ENCODE measurements at places on chromosomes 11 and 22. TPM values are rescaled to one million over a fixed set of nuclear protein-coding genes. Genes with fewer than 3 reads are reported as not detected.
A peak's percentile ranks its signal among the peaks of the same experiment; 100 is the strongest.

PAX6 gene
- total RNA-seq = not detected

FGF3 gene
- not detected for total RNA-seq

OR2AG2 gene
- total RNA-seq = not detected

PIM3 gene
- 51.5 TPM for total RNA-seq

HBE1 gene
- total RNA-seq = not detected

YPEL4 gene
- 1.1 TPM for total RNA-seq

MALAT1 gene
- total RNA-seq = 5,066 TPM

SPDYC gene
- total RNA-seq = not detected

ACTN3 gene
- total RNA-seq = not detected

SLC22A25 gene
- not detected for total RNA-seq

NXPE1 gene
- not detected for total RNA-seq

ADM2 gene
- total RNA-seq = 0.11 TPM

GRCh38 chr11:112195951-112196351 lies 20.6 kb downstream of the BCO2 start:
- DNase-seq = no peak

- no peak for DNase-seq
These were observed 34.4 kb upstream of the CD82 start for GRCh38 chr11:44531116-44531504.

GRCh38 chr11:69385832-69386427 lies 92.0 kb downstream of the MYEOV start:
- DNase-seq = peak; percentile 34

DNA sequence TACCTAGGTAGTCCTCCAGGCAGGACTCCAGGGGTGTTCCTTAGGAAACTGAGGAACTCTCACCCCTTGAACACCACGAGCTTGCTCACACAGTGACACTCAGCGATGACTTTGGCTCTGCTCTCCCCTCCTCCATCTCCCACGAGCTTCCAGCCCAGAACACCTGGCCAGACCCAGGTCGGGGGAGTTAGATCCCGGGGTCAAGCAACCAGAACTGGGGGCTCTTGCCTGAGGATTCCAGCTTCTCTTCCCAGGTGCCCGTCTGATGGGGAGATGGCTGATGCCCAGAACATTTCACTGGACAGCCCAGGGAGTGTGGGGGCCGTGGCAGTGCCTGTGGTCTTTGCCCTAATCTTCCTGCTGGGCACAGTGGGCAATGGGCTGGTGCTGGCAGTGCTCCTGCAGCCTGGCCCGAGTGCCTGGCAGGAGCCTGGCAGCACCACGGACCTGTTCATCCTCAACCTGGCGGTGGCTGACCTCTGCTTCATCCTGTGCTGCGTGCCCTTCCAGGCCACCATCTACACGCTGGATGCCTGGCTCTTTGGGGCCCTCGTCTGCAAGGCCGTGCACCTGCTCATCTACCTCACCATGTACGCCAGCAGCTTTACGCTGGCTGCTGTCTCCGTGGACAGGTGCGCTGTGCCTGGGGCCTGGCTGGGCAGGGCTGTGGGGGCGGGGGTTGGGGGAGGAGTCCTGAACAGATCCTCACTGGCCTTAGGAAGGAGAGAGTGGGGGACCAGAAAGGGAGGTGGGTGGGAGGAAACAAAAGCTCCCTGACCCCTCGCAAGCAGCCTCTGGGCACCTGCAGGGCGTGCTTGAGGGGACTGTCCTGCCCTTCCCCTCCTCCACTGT lies at the start of gene GALR3:
Gene GALR3 (plus strand): TSS at position 249 of the 852 bp plus-strand sequence. CDS start 25 bp downstream, at position 274.
- no peak for DNase-seq

- DNase-seq = no peak
These were observed 253.6 kb upstream of the CCDC179 start for GRCh38 chr11:23113887-23114216.

DNA sequence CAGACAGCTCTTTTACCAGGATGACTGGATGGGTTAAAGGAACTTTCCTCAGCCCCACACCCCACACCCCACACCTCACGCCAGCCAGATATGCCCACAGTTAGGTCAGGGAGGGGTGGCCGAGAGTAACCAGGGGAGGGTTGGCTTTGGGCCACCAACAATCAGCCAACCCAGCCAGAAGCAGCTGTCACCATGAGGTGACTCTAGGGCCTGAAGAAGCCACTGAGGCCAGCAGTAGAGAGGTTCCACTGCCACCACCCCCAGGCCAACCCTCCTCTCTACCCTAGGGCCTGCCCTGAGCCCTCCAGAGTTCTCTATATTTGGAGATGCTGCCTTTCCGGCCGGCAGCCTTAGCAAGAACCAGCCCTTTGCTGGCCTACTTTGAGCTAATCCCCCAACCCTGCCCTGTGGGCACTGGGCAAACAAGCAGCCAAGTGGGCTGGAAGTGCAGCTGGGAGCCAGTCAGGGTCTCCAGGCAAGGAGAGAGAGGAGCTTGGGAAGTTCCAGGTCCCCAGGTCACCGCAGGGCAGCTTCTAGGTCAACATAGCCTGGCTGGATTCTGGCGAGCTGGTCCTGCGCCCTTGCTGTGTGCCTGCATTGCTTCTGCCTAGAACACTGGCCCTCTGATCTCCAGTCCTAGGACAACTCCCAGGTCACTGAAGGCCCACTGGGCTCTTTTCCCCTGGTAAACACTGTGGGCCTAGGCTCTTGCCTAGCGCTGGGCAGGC lies 12.0 kb upstream of the SYT8 start:
- no peak for DNase-seq

- DNase-seq = no peak
These were observed 589.0 kb downstream of the OPCML start for GRCh38 chr11:132943357-132943705.

DNA sequence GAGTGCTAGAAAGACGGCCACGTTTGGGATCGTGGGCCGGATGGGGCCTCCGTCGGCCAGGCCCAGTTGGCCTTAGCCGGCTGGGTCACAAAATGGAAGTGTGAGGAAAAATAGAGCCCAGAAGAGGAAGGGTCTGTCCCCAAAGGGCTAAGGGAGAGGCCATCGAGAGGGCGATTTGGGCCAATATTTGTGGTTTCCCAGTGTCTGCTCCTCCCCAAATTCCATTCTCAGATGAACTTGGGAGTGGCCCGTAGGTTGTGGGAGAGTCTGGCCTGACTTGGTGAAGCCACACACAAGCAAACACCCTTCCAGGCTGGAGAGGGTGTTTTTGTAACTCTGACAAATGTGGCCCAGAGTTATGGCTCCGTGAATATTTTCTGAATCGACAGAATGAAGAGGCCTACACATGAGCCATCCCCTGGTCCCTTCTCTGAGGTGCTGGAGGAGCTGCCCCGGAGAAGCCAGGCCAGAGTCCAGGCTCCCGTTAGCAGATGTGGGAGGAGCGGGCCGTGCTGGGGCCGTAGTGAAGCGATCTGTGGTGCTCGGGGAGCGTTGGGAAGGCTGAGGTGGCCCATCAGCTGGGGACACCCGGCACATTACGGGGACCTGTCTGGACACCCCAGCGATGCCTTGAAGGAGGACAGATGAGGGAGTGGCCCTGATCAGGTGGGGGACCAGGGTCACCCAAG lies 73.5 kb upstream of the PPARA start:
- peak; percentile 78 for DNase-seq

GRCh38 chr11:111639226-111639925 lies 37.1 kb downstream of the SIK2 start:
- DNase-seq = no peak

DNA sequence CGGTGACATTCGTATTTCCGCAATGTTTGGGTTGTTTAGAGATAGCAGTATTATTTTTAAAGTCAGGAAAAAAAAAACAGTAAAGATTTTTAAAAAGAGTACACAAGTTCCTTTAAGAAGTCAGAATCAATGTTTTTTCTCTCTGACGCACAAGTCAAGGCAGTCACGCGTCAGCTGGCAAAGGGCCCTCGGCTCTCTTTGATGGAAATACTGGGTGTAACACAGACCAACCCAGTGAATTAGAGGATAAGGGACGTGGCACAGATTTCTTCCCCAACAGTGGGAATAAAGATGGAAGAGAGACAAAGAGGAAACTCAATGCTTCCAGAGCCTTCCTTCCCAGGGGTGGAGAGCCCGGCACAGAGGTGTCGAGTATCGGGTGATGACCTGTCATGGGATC lies 13.4 kb downstream of the ASCC2 start:
- DNase-seq = peak; percentile 93

GRCh38 chr11:47180006-47180787 lies 3.5 kb upstream of the ARFGAP2 start:
- no peak for DNase-seq

DNA sequence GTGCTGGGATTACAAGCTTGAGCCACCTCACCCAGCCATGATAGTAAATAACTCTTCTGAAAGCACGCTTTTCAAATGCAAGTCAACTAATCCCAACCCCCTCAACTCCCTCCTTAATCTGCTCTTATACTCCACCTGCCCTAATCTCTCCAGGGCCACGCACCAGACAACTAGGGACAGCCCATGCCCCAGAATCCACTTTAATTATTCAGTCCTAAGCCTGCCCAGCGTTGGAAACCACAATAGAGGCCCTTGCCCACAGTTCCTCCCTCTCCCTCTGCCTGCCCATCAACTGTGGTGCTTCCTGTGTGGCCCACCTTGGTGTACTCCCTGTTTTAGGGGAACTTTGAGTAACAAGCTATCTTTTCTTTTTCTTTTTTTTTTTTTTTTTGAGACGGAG lies 2.7 kb upstream of the VPREB3 start:
- no peak for DNase-seq

DNA sequence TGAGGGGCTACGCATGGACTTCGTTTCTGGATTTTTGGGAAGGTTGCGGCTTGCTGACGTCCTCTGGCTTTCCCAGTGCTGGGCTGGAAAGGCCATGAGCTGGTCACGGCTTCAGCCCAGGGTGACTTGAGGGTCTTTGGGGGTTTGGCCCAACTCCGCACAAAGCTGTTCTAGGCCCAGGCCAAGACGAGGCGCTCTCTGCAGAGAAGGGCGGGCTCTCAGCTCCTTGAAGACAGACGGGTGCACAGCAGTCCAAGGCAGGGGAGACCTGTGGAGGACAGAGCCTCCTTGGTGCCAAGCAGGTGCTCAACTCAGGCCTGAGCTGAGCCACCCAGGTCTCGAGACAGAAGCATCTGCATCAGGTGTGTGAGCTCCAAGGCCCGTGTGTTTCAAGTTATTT lies 1003.7 kb downstream of the BRD1 start:
- DNase-seq = no peak

- DNase-seq = no peak
These were observed 196.7 kb downstream of the CTTN start for GRCh38 chr11:70595016-70595415.

GRCh38 chr11:123457187-123457770 lies 27.2 kb downstream of the GRAMD1B start:
- no peak for DNase-seq

DNA sequence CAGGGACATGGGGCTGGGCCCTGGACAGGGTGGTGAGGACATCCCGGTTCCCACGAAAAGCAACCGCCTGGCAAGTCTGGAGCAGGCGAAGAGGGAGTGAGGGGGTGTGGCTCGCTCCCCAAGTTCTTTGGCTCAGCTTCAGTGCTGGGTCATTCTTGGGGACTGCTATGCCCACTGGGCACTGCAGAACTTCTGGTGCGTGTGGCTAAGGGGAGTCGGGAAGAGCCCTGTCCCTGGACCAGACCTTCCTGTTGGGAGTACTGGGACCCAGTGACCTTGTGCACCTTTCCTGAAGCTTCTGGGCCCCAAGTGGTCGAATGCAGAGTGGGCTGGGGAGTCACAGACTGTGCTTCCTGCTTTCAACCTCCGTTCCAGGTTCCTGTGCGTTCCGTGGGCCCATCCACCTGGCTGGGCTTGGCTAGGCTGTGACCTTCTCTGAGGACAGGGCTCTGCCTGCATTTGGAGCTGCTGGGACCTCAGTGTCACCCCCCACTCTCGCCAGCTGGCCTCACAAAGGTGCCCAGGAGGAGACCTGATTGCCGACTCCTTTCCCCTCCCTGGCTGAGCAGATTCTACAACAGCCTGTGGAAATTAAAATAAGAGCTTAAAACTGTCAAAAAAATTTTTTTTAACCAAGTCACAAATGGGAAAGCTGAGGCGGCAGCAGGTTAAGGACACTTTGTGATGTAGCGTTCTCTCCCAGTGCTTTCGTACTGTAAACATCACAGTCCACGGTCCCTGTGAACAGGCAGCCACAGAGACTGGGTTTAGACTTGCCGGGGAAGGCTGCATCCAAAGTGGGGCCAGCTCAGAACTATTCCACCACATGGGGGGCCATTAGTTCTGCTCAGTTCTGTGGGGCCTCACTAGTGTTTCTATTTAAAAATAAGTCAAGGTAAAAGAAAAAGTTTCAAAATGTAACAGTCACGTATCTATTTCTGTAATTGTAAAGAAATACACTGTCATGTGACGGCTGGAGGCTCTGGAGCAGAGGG lies 63.8 kb upstream of the WNT7B start:
- no peak for DNase-seq

- peak; percentile 56 for DNase-seq
These were observed 1.7 kb downstream of the BRSK2 start for GRCh38 chr11:1391165-1392075.

GRCh38 chr11:3139481-3140290 lies 25.4 kb downstream of the OSBPL5 start:
- peak; percentile 52 for DNase-seq

DNA sequence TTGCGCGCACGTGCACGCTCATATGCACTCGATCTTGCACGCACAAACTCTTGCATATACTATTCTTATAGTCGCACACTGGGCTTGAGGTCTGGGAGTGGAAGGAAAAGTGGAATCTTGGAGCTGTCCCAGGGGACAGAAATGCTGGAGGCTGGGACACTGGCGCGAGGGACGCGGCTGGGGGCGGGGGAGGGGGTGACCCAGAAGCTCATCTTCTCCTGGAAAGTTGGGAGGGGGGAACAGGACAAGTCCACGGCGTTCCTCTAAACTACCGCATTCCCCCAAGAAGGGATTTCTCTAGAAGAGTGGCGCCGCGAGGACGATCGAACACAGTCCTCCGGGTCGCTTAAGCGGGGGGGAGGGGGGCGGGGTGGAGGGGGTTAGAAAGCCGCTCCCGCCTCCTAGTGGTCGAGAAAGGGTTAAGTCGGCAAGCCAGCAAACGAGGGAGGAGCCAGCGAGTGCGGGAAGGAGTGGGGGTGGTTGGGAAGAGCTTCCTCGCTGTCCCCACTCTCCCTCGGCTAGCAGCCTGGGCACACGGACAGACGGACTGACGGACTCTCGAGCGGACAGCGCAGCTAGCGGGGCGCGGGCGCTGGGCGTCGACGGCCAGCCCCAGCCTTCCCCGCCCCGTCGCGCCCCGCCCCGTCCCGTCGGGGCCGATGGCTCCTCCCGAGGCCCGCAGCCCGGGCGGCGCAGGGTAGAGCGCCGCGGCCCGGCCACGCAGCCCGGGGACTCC lies at the start of gene RTN4RL2:
Gene RTN4RL2 (plus strand): TSS at position 507 of the 736 bp plus-strand sequence. CDS start 338 bp downstream, outside the sequence.
- peak; percentile 44 for DNase-seq

- no peak for DNase-seq
These were observed 164.7 kb downstream of the MAML2 start for GRCh38 chr11:96178049-96178886.

Measured in right cardiac atrium (tissue), 5 donors.